ENCODE measurements at places on chromosomes 7 and 10.

DNA sequence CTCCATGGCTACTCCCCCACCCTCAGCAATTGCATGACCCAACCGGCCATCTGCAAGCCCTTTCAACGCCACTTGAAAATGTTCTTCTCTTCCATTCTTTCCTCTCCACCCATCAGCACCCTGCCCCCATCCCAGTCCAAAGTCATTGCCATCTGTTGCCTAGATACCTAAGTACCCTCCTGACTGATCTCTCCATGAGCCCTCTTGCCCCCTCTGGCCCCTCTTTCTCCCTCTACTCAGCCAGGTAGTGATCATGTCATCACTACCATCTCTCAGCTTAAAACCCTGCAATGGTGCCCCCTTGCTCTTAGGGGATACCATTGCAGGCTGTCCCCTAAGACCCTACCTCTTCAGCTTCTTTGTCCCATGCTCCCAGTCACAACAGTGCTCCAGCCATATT, 30.5 kb upstream of the BTRC start:
- no peak for DNase-seq

GRCh38 chr7:106644999-106645398, 16.0 kb downstream of the CCDC71L start:
- no peak for DNase-seq

DNA sequence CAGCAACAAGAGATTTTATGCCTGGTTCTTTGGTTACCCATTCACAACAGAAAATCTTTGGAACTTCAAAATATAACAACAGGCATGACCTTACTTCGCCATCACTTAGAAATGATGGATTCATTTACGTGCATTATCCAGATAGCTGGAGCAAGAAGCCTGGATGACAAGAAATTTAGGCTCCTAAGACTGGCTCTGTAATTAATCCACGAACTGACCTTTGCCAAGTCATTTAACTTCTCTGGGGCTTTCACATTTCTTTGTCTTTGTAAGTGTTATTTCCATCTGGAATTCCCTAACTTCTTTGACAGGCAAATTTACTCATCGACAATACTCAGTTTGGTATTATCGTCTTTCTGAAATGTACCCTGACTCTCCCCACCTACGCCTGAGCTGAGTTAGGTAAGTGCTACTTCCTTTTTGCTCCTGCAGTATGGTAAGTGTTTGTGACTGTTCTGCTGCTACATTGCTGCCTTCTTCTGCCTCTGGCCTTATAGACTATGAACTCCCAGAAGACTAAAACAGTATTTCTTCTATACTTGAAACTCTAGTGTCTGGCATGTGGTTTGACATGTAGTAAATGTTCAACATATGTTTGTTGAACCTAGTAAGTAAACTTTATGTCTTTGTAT, 5.5 kb upstream of the MDFIC start:
- no peak for DNase-seq

- no peak for DNase-seq
Measured at GRCh38 chr7:150397346-150398107, 18.4 kb downstream of the ZNF775 start.

DNA sequence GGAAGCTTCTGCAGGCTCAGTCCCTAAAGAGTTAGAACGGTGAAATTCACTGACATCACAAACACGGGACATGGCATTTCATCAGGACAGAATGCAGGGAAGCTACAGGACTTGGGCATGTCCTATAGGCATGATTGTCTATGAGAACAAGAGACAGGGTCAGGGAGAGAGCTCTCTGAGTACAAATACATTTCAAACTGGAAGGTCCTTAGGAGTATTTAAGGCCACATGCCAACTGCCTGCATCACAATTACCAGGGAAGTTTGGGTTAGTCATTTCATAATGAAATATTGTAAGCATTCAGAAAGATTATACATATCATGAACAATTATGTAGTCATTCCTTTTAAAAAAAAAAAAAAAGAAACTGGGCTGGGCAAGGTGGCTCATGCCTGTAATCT, 71.3 kb downstream of the CREB3L2 start:
- DNase-seq: no peak

GRCh38 chr10:79438699-79439085, 6.7 kb downstream of the ZCCHC24 start:
- DNase-seq: peak; percentile 32

DNA sequence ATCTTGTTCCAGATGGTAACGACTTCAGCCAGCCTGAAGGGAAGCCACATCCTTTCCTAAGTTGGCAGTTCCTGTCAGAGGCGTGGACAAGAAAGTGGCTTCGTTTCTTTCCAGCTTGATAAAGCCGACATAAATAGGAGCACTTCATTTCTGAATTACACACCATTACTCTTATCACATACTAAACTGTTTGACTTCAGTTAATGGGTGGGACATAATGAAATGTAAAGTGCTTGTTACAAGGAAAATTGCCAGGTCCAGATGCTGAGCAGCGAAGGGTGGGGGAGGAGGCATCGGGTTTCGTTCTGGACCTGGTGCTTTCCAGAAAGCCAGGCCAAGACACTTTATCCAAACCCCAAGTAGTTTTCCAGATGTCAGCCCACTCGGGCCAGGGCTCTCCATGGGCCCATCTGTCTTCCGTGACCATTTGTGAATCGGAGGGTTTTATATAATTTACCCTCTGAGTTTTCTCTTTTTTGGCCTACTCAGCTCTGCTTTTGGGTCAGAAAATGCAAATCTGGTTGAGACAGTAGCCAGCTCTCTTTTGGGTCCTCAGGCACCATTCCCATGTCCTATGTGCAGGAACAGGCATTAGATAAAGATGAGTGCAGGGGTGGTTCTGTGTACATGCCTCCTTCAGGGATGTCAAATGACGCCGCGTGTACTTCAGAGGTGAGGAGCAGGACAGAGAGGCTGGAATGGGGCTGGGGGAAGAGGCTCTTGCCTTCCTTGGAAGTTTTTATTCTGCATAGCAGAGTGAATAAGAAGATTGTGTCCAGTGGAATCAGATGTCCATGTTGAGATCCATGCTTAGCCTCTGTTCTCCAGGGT, 90.2 kb downstream of the TACC2 start:
- no peak for DNase-seq

GRCh38 chr7:112257073-112257472, 50.6 kb downstream of the ZNF277 start:
- no peak for DNase-seq

- DNase-seq: no peak
Measured at GRCh38 chr10:67171970-67172369, 246.1 kb downstream of the LRRTM3 start.

GRCh38 chr7:141208539-141208938, 134.7 kb downstream of the TMEM178B start:
- DNase-seq: no peak

GRCh38 chr10:48609441-48609840, 4.6 kb upstream of the ARHGAP22 start:
- DNase-seq: no peak

DNA sequence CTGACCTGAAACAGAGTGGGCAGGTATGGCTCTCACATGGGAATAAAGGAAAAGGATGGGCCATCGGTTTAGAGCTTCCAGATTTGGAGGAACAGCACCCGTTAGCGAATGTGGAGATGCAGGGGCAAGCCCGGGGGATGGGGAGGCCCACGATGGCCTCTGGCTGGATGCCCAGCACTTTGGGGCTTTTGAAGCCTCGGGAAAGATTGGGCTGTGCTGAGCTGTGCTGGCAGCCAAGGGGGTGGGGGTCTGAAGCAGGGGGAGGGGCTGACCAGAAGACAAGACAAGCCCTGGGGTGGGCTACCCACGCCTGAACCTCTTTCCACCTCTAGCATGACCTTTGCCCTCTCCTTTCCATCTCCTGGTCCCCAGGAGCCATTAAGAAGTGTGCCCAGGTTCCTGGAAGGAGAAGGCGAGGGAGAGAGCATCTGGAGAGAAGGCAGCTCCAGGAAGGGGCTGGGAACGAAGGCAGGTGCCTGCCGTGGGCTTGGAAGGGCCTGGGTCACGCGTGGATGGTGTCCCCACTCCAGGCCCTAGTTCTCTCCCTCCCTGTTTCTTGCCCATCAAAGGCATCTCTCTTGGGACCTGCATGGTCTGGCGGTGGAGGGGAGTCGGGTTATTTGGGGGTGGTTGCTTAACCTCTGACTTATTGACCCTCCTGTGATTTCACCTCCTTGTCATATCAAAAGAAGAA, 39.7 kb downstream of the JAKMIP3 start:
- DNase-seq: no peak

DNA sequence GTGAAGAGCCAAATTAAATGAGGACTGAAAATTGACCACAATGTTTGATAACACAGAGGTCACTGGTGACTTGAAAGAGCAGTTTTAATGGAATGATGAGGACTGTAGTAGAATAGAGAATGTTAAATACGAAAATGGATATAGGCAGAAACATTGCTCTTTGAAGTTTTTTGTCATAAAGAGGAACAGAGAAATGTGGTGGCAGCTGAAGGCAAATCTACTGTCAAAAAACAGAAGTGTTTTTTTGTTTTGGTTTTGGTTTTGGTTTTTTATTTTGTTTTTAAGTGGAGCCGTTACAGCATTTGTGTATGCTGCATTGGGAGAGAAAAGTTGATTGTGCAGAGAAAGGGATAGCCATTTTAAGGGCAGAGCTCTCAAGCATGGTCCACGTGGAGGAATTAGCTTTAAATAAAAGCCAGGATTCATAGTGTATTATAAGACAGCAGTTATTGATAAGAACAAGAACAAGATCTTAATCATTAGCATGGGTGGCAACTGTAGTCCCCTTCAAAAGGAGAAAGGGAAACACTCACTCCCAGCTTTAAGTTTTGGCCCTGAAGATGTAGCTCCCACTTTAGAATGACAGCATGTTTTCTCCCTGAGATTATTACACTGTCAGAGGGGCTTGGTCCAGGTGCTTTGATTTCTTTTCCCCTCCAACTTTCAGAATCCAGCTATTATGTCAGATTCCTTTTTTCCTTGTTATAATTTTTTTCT, 156.7 kb upstream of the BET1 start:
- DNase-seq: no peak

- no peak for DNase-seq
Measured at GRCh38 chr10:68154211-68154497, 44.9 kb downstream of the MYPN start.

DNA sequence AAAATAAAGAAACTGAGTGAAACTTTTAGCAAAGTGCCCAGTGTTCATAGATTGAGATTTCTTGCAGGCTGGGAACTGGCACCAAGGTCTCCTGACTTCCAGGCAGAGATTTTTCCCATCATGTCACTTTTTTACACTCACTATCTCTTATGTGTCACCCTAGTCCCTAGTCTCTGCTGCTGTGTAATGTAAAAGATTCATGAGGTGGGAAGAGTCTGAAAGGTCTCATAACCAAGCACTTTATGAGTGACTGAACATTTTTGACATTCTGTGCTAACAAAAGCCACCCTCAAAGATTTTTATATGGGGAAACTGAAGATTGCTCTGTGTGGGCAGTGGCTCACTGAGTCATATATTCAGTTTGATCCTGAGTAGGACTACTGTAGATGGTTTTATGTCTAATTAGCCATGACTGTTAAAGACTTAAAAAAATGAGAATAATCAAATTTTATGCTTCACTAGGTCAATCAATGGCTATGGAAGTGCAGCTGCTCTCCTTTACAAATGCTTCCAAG, 900.3 kb upstream of the SORCS1 start:
- DNase-seq: no peak

- no peak for DNase-seq
Measured at GRCh38 chr7:97116308-97116707, 1.2 kb upstream of the SDHAF3 start.

DNA sequence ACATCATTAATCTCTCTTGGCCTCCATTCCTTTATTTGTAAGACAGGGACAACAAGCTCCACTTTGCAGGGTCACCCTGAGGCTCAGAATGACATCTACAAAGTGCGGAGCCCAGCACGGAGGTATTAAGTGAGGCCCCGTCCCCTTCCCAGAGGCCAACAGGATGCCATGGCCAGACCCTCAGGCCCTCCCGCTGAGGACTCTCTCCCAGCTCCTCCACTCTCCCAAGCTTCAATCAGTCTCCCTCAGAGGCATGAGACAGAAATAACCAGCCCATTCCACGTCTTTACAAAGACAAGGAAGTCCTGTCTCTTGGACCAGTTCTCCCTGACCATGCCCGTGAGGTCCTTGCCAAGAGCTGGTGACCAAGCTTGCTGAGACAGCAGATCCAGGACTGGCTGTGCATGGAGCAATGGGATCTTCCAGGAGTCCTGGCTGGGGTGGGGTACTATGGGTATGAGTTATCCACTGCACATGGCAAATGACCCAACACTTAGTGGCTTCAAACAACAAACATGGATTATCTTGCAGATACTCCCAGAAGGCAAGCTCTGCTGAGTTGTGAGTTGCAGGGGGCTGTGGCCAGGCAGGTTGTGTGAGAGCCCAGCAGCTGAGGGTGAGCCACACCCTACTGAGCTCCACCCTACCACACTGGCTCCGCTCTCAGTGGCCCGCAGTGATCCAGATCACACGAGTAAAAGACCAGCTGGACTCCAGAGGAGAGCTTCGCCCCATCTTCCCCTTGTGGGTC, 4.3 kb upstream of the PPIF start:
- peak; percentile 59 for DNase-seq

DNA sequence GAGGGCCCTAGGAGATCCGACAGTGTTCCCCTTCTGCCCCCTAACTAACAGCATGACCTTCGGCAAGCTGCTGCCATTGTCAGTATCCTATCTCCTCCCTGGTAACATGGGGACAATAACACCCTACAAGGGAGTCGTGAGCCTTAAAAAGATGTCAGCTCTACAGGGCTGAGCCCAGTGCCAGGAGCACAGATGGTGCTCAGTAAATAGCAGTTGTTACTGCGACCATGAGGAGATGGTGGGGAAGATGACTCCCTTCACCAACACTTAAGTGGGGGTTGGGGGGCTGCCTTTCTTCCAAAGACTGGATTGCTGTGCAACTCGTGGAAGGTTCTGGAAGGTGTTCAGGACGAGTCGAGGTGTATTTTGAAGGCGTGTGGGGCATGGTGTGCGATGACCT, 29.5 kb upstream of the C10orf120 start:
- DNase-seq: no peak

- DNase-seq: no peak
Measured at GRCh38 chr10:68586606-68587305, 26.6 kb downstream of the TET1 start.

Measured in tibial artery (tissue), 4 donors.